ENCODE measurements at places on chromosomes 12 and 14.
A peak's percentile ranks its signal among the peaks of the same experiment; 100 is the strongest.

GRCh38 chr14:22884076-22884737 lies 1.2 kb downstream of the REM2 start:
- no peak for DNase-seq

DNA sequence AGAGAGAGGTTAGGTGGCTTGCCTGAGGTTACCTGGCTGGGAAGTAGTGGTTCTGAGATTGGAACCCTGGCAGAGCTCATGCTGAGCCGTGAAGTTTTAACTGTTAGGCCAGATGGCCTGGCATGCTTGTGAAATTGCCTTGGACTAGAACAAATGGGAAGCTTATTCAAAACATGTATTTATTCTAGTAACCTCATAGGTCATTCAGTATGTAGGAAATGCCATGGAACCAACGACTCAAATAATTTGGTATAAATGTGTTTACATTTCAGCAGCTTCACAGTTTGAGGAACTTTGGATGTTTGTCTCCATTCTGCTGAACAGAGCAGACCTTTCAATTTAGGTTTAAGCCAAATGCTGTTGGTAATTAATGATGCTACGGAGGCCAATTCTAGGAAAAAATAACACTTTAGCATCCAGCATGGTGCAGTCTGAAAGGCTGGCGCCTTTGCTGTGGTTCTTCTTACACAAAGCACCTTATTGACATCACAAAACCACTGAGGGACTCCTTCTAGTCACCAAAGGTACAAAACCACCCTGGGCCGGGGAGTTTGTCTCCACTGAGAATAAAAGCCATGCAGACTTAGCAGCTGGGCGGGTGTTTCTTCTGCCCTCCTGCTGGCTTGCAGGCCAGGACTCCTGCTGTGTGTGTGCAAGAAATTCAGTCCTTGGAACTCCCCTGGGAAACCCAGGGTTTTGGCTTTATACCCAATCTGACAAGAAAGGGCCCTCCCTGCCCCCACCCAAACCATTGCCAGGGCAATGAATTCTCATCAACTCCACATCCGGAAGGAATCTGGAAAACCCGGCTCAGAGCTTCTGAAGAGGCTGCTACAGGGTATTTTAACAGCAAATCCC lies 64.2 kb downstream of the ELK3 start:
- DNase-seq, result peak; percentile 88

- no peak for DNase-seq
Observed at GRCh38 chr12:103387385-103387784, 108.4 kb downstream of the C12orf42 start.

GRCh38 chr12:24902511-24903328 lies 46.2 kb downstream of the BCAT1 start:
- DNase-seq, result no peak

GRCh38 chr12:121802843-121803698 lies 738 bp upstream of the SETD1B start:
- peak; percentile 99 for DNase-seq

DNA sequence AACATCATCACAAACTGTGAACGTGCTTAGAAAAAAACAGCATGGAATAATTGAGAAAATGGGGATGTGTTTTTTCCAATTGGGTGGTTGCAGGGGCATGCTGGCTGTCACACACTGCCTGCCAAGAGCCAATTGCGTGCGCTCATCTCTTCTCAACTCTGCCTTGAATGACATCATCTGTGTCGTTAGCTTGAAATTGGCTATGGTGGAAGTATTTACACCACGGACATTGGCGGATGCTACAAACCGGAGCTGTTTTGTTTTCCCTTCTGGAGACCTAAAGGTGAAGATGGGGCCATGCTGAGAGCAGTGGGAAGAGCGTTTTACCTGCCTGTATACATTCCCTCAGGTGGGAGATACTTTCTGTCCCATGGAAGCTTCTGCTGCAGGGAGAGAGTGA lies 71.5 kb downstream of the PRMT8 start:
- no peak for DNase-seq

DNA sequence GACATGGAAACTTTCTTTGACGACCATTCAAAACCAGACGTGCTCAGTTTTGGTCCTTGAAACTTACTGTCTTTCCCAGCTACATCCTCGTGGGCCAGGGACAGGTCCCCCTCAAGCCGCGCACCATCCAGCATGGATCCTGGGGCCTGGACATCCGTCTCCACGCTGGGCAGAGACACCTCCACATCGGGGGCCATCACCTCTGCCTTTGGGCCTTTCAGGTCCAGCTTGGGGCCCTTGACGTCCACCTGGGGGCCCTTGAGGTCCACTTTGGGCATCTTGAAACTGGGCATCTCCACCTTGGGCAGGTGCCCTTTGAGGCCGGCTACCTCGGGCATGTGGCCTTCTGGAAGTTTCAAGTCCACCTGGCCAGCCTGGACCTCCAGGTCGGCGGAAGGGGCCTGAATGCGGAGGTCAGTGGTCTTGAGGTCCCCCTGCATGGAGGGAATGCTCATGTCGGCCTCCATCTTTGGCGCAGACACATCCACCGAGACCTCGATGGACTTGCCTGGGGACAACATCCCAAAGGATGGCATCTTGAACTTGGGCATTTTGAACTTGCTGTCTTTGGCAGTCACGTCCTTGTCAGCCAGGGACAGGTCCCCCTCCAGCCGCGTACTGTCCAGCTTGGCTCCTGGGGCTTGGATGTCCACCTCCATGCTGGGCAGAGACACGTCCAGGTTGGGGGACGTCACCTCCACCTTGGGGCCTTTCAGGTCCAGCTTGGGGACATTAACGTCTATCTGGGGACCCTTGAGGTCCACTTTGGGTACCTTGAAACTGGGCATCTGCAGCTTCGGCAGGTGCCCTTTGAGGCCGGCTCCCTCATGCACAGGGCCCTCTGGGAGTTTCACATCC lies 17.1 kb downstream of the PLD4 start:
- no peak for DNase-seq

- DNase-seq, result no peak
Observed at GRCh38 chr12:46460682-46461210, 88.2 kb upstream of the SLC38A2 start.

DNA sequence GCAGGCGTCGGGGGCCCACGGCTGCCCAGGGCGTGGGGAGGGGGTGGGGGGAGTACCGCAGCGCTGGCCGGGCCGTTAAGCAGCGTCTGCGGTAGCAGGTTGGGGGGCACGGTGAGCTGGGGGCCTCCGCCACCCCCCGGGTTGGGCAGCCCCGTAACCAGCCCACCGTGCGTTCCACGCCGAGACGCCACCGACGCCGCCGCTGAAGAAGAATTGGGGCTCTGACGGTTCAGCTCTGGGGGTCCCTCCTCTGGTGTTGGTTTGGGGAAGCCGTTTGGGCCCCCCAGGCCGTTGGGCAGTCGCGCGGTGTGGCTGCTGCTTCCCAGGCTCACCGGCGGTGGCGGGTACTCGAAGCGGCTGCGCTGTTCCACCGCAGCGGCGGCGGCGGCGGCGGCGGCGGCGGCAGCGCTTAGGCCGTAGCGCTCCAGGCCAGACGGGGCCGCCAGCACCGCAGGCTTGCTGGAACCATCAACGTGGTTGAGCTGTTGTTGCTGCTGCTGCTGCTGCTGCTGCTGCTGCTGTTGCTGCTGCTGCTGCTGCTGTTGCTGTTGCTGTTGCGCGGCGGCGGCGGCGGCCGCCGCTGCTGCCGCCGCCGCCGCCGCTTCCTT lies 1.5 kb downstream of the IRF2BPL start:
- peak; percentile 75 for DNase-seq

GRCh38 chr14:35525695-35526094 lies 8.3 kb upstream of the INSM2 start:
- DNase-seq, result no peak

DNA sequence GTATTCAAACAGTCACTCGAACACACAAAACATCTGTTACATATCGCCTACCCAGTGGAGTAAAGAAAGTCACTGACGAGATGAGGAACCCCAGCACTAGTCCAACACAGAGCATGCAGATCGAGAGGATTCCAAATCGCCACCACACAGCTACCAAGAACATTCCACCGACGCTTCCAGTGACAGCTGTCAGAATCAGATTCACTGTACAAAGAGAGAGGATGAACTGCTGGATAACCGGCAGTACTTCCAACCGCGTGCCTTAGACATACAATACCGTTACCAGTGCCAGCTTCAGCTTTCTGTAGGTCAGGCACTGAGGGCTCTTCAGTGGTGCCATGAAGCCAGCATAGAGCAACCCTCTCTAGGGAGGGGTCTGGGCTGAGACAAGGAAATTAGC lies 34.5 kb downstream of the TM7SF3 start:
- no peak for DNase-seq

DNA sequence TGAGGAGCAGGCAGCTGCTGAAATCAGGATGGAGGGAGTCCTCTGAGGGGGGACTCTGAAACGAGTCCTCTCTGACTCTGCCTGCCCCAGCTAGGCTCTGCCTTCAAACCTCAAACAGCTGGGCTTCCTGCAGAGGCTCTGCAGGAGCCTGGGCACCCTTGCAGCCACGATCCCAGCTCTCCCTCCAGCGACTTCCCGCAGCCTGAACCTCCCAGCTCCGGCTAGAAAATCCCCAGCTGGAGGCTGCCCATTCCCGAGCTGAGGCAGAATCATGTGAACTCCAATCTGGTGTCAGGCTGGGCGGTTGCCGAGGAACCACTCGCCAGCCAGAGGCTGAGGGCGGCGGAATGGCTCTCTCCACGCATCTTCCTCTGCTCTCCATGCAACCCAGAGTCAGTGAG lies at the start of gene GPR68:
Gene GPR68, minus strand, starts transcription at position 204 of the 401 bp plus-strand sequence. CDS start 9,654 bp downstream, outside the sequence.
- DNase-seq, result peak; percentile 75

DNA sequence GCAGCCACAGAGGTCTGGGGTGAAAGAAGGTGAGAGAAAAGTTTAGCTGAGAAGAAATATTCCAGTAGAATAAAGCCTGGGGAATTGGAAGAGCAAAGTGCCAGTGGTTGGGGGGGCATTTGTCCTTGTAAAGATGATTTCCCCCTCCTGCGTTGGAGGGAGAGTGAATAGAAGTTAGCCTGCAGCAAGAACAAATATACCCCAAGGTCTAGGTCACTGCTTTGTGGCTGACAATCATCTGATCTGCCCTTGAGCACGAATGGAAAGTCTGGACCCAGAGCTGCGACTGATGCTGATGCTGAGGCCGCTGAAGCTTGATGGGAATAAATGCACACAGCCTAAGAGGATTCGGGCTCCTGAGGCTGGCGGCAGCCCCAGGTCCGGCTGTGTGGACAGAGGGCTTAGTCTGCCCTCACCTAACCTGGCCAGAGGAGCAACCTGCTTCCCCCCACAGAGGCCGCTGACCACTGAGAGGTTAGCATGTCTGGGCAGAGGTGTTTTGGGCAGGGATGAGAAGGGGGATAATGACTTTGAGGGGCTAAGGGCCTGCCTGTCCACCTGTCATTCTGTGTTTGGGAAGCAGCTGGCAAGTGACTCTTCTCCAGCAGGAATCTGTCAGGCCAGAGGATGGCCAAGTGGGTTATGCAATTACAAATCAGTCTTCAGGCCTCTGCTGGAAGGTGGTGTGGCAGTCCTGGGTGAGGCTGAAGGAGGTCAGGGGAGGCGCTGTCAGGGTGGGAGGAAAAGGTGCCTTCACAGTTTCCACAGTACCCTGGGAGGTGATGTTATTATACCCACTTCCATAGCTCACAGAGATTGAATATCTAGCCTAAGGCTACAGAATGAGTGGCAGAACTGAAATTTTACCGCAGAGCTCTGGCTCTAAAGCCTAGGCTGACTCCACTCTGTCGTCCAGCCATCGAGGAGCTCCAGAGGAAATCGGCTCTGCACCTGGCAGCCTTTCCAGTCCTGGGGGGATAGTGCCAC lies 11.7 kb downstream of the TUBA1C start:
- DNase-seq, result no peak

DNA sequence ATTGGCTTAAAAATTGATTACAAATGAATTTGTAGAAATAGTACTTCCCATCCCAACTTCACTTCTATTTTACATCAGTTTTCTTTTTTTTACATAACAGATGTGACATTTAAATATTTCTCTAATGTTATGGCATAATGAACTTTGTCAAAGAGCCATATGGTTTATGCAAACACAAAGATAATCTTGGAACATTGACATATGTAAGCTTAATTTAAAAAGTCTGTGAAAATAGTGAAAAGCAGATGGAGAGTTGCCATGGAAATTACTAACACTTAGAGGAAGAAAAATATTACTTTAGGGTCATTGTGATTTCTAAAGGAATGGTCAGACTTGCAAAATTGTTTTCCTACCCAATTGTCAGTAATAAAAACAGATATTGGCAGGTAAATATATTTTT lies 232.4 kb downstream of the AEBP2 start:
- no peak for DNase-seq

GRCh38 chr14:76019676-76020075 lies 34.1 kb downstream of the IFT43 start:
- DNase-seq, result no peak

DNA sequence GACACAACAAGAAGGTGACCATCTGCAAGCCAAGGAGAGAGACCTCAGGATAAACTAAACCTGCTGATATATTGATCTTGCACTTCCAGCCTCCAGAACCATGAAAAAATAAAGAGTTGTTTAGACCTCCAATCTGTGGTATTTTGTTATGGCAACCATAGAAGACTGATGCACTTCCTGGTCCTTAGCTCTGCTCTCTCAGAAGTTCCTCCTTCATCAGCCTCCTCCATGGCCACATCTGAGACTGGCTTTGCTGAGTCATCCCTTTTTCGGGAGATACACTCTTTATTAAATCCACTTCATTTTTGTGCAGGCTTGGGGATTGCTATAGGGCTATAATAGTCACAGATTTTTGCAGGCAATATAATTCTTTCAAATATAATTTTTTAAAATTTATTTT lies 89.6 kb upstream of the ATF7IP start:
- peak; percentile 71 for DNase-seq

DNA sequence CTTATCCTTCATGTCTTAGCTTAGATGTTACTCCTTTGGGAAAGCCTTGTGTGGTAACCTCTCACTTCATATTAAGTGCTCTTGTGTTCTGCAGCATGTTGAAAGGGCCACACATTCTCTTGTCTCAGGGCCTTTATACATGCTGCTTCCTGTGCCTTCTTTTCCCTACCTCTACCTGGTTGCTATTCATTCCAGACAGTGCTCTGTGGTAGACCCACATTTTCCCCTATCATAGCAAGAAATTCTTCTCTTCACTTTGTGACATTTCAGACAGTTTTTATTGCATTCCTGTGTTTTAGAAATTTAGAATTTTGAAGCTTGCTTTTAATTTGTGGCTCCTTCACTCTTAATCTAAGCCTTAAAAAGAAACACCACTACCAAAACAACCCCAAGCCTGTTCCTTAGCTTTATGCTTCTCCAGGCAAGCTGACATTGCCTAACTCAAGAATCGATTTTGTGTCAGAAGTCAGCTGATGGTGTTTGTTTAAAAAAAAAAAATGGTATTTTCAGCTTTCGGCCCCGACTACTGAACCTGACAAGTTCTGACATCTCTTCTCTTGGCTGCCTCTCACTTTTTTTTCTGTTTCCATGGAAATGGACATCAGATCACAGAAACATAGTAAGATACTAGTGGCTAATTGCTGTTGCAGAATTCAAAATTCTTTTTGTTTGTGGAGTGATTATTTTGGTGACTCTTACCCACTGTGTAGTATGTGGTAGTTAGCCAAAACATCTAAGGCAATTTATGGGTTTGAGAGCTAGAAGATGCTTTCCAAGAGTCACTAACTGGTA lies 156.3 kb downstream of the NUBPL start:
- DNase-seq, result no peak

DNA sequence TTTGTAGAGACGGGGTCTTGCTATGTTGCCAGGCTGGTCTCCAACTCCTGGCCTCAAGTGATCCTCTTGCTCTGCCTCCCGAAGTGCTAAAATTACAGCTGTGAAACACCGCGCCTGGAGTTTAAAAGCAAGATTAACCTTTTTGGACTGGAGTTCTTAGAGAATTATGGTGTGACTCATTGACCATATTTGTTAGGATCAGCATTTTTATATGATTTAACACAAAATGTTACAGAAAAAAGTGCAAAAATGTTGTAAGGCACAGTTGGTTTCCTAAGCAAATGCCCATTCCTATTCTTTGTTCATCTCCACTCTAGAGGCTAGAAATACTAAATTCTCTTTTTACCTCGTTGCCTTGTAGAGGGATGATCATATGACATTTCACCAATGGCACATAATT lies 27.6 kb downstream of the SLC35E3 start:
- no peak for DNase-seq

Data from NB4 (cell line).